Head of caudate nucleus (tissue), 42 donors: ENCODE measurements at places on chromosomes 4 and X.
A peak's percentile ranks its signal among the peaks of the same experiment; 100 is the strongest.

- no peak for DNase-seq
Observed at GRCh38 chr4:53171797-53172196, 194.1 kb downstream of the SCFD2 start.

GRCh38 chr4:122766950-122767349 is 34.4 kb downstream of the BBS12 start:
- no peak for DNase-seq

DNA sequence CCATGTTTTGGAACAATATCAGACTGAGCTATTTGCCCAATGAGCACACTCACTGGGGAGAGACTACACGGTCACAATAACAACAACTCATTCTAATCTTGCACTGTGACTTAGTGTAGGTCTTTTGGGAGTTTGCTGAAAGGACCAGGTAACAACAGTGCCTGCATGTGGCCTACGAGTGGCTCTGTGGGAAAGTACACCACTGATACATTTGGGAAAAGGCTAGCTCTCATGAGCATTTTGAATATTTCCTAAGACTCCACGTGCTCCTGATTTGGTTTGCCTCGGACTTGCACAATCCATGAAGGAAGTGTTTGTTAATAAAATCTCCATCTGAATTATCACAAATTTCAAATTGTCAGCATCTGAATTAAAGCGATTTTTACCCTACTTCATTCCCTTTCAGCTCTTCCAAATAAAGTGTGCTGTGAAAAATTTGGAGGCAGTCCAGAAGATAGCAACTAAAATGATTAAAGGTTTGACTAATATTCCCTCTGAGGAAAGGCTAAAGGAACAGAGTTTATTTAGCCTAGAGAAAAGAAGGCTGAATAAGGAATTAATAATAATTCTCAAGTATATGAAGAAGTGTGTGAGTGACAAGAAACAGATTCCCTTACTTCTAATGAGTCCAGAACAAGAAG is 406.4 kb downstream of the PPARGC1A start:
- DNase-seq = no peak

DNA sequence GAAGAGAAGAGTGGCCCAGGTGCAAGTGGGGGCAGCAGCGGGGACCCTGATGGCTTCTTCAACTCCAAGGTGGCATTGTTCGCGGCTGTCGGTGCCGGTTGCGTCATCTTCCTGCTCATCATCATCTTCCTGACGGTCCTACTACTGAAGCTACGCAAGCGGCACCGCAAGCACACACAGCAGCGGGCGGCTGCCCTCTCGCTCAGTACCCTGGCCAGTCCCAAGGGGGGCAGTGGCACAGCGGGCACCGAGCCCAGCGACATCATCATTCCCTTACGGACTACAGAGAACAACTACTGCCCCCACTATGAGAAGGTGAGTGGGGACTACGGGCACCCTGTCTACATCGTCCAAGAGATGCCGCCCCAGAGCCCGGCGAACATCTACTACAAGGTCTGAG is 11.4 kb downstream of the EFNB1 start:
- DNase-seq = no peak

DNA sequence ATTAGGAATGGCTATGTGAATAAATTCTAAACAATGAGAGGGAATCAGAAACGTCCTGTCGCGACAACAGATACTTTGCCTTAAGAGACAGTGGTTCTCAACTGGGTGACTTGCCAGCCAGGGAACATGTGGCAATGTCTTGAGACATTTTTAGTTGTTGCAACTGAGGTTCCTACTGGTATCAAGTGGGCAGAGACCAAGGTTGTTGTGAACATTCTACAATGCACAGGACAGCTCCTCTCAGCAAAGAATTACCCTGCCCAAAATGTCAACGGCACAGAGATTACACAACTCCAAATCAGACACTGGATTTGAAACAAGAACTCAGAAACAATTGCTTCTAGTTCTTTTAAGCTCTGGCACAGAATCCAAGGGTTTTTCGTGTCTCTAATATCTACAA is 128.6 kb downstream of the ARHGAP6 start:
- DNase-seq = no peak

DNA sequence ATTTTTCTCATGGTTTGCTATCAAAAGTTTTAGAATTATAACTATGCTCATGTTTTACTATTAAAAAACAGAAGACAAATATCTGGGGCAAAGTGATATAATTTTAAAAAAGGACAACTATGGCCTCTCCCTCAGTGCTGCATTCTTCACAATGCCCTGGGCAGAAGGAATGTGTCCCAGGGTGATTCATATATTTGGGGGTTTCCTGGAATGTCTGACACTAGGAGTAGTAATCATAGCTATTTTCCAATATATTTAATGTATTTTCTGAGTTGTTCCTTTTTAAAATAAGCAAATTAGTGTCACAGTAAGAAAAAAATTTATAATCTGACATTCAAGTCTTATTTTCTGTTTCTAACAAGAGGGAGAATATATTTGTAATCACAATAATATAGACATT is 281.7 kb downstream of the UNC5C start:
- DNase-seq = no peak

- DNase-seq = no peak
Observed at GRCh38 chr4:58163156-58163555, 1053.0 kb upstream of the IGFBP7 start.

GRCh38 chr4:98995183-98996055 is at the start of gene METAP1:
TSS of gene METAP1 (plus strand) at chr4:98995721. CDS start at chr4:98995754, 33 bp downstream.
- DNase-seq = peak; percentile 97

DNA sequence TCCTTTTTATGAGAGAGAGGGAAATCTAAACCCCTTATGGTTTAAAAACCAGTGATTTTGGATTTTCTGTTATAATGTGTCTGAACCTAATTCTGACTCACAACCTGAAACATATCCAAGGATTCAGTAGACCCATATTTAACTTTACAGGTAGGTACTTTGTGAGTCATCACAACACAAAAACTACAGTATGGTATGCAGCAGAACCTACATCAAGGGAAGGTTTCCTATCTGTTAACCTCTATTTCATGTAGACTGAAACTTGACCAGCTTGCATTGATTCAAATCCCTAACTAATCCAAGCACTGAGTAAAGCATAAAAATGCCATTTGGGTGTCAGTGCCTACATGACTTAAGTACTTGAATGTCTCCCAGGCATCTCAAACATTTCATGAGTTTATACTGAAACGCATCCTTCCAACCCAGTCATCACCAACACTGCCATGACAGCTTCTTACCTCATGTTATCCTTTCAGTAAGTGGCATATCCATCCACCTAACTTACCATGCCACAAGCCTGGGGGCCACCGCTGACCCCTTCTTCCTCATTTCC is 4.3 kb upstream of the ARHGAP10 start:
- no peak for DNase-seq

DNA sequence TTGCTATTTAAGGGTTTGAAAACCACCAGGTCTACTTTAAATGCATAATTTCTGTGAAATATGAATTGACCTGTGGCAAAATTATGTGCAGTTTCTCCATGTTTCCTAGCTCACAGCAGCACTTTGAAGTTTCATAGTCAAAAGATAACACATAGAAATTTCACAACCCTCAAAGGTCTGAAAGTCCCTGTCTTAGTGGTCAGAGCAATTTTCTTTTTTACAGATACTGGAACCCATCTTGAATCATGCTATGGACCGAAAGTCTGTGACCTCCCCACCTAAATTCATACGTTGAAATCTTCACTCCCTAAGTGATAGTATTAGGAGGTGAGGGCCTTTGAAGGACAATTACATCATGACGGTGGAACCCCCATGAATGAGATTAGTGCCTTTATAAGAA is 240.4 kb upstream of the BMP3 start:
- no peak for DNase-seq

DNA sequence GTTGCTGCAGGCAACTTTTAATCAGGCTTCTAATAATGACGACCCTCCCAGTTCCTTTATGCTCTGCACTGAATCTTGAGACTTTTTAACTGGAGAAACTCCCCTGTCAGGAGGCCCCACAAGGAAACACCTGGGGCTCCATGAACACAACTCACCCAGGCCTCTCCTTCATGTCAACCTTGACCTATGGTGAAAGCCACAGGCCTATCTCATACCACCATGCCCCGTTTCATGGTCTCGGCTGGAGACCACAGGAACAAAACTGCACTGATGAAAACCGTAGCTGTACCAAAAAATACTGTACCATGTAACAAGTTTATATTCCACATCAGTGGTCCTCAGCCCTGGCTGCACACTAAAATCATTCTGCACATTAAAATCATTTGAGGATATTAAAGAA is 57.0 kb downstream of the ZNF827 start:
- DNase-seq = no peak

DNA sequence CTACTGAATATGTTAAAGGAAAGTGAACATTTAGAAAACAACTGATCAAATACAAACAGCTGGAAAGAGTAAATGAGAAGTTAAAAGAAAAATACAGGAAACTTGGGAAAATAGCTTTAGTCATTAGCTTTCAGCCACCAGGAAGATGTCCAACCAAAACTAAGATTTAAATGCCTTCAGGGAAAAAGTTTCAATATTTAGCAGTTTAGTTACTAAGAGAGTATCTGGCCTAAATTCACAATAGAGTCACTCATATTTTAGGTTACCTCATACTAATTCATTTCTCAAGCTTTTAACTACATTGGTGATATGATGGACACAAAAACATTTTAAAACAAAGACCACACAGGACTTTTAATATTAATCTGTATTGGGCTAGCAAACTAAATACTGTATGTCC is 13.1 kb upstream of the KLHL13 start:
- DNase-seq = no peak

DNA sequence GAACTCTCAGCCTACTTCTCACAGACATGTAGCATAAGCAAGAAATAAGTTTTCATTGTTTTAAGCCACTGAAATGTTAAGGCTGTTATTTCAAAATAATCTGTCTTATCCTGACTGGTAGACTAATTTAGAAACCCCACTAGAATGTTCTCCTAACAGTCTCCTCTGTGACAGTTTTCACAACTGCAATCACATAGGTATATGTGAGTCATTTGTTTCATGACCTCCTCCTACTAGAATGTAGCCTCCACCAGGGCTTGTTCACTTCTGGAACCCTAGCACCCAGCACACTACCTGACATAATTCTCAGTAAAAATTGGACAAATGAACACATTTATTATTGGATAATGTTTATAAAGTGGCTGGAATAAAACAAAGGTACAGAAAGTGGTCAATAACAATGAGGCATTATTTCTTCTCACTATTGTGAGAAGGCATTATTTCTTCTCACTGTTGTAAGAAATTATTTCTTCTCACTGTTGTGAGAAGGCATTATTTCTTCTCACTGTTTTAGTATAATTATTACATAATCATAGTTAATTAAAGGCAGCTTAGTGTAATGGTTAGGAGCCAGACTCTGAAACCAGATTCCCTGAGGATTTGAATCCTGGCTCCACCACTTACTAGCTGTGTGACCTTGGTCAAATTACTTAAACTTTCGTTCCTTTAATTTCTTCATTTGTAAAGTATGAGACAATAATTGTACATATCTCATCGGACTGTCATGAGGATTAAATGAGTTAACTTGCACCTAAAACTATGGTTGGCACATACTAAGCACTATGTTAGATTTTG is 251.5 kb downstream of the RASL11B start:
- no peak for DNase-seq

GRCh38 chr4:85102606-85103005 is 136.1 kb upstream of the WDFY3 start:
- DNase-seq = no peak

GRCh38 chrX:71953946-71954345 is 43.3 kb downstream of the NHSL2 start:
- DNase-seq = no peak

GRCh38 chrX:29580560-29580959 is 634.8 kb upstream of the MAGEB2 start:
- no peak for DNase-seq

DNA sequence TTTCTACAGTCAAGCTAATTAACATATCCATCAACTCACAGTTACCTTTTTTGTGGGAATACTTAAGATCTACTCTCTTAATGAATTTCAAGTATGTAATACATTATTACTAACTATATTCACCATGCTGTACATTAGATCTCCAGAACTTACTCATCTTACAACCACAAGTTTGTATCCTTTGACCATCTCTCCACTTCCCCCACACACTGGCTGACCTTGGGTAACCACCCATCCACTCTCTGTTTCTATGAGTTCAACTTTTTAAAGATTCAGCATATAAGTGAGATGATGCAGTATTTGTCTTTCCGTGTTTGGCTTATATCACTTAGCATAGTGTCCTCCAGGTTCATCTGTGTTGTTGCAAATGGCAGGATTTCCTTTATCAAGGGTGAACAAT is 30.5 kb upstream of the MAGED1 start:
- no peak for DNase-seq

- no peak for DNase-seq
Observed at GRCh38 chr4:91472046-91472445, 831.7 kb upstream of the GRID2 start.

DNA sequence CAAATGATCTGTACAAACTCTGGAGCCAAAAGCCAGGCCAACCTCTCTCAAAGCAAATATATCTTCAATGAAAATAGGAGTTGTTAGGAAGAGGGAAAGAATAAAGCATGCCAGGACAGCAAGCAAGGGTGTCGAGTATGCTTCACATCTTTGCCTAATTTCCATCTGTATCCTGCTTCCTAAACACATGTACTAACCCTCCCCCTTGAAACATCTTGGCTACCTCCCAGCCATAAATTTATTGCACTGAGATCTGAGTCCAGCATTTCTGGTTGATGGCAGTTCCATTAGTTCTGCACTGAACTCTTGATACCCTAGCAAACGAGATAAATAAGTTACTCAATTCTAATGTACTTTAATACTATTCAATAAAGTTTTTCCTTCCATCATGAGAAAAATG is 430.5 kb upstream of the TRAM1L1 start:
- no peak for DNase-seq

DNA sequence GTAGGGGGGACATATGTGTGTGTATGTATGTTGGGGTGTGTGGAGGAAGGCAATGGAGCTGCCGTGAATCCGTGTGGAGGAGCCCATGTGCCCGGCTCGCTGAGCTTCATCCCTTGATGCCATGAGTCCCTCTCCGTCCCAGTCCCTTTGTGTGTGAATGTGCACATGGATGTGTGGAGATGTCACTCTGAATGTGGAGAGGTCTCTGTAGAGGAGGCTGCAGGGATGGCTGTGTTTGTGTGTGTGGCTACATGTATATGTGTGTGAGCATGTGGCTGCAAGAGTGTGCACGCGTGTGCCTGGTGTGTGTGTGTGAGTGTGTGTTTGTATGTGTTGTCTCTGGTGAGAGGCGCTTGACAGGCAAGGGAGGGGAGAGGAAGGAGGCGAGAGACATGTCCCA is 1.3 kb downstream of the DLG3 start:
- no peak for DNase-seq

DNA sequence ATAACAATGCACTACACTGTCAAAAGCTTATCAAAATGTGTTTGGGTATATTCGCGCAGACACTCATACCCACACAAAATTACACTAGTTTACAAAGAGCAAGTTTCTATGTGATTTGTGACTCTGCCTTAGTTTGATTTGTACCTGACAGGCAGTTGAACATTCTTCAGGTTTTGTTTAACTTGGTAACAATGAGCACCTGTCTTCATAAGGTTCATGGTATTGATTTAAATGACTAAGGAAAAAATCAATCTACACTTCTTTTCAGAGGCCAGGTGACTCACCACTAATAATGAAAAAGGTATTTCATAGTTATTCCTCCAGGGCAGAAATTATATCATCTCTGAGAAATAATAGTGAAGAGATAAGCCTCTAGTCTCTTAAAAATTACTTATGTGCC is 1114.6 kb upstream of the AGA start:
- DNase-seq = no peak

- no peak for DNase-seq
Observed at GRCh38 chr4:40909363-40909876, 159.7 kb downstream of the NSUN7 start.
